Stimulated activated CD4-positive, alpha-beta T cell treated with anti-CD3 and anti-CD28 coated beads, Interleukin-1b, Interleukin-23, amount 100 ng/mL, for 48 hours (primary cell): ENCODE measurements at places on chromosomes 11 and 22.

GRCh38 chr22:49660794-49661781 lies 166.6 kb downstream of the BRD1 start:
- no peak for DNase-seq

DNA sequence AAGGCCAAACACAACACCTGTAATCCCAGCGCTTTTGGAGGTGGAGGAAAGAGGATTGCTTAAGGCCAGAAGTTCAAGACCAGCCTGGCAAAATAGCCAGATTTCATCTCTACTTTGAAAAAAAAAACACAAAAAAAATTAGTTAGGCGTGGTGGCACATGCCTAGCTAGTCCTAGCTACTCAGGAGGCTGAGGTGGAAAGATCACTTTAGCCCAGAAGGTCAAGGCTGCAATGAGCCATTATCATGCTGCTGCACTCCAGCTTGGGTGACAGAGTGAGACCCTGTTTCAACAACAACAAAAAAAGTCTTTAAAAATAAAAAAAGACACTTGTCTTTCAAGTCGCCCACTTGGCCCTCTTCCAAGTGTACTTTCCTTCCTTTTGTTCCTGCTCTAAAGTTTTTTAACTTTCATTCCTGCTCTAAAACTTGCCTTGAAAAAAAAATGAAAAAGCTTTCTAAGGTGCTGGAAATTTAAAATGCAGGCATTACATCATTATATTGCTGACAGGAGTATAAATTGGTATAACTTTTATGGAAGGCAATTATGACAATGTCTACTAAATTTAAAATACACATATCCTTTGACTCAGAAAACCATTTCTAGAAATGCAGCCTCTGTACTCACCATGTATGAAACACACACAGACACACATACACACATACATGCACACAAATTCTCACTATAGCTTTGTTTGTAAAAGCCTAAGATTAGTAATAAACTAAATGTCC lies 12.7 kb downstream of the LIPT2 start:
- no peak for DNase-seq

DNA sequence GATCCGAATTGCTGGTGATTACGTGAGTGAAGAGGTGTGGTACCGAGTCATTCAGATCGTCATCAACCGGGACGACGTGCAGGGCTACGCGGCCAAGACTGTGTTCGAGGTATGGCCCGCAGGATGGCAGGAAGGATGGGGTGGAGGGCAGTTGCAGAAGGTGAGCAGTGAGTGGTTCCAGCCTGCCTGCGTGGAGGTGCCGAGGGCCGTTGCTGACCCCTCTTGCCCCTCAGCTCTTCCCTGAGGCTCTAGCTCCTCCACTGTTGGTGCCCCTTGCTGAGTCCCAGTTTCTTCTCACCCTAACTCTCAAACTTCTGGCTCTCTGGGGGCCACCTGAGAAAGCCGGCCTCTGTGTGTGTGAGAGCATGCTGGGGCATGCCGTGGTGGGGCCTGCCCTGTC lies 43.9 kb downstream of the MUC6 start:
- DNase-seq = no peak

GRCh38 chr11:123654566-123655081 lies at the start of gene SCN3B:
Gene SCN3B, minus strand, starts transcription at chr11:123654624. Its CDS starts 823 bp downstream, at chr11:123653801.
- peak; percentile 6 for DNase-seq

DNA sequence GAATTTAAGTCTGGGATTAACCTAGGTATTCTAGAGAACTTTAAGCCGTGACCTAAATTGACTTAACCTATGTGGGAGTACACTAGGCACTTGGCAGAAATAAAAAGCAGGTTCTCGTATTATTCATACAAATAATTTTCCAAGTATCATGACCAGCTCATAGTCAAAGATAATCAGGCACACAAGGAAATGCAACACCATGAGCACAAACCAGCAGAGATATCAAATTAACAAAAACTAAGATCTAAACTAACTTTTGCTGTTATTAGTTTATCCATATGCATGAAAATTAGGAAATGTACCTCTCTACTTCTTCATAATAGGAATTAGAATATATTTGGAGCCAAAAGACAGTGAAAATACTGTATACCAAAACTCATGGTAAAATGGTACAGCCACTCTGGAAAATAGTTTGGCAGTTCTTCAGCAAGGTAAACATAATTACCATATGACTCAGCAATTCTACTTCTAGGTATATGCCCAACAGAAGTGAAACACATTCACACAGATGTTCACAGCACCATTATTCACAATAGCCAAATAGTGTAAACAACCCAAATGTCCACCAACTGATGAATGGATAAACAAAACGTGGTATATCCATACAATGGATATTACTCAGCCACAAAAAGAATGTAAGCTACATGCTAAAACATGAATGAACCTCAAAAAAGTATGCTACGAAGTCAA lies 154.1 kb downstream of the ENTHD1 start:
- no peak for DNase-seq
